ENCODE measurements at places on chromosomes 12 and 14. TPM values are rescaled to one million over a fixed set of nuclear protein-coding genes. Genes with fewer than 3 reads are reported as not detected.

- H3K27me3 ChIP-seq, result no peaks in the 10 kb centered on the region
- H3K27ac ChIP-seq, result no peak overlapping the region
- no peak for DNase-seq
- no peaks in the 10 kb centered on the region for H3K4me1 ChIP-seq
- no peak overlapping the region for H3K4me3 ChIP-seq
- no peaks in the 10 kb centered on the region for H3K36me3 ChIP-seq
These were observed 253.3 kb downstream of the SLC15A4 start for GRCh38 chr12:128570191-128571065.

GRCh38 chr12:54784115-54784514, 70.2 kb upstream of the MUCL1 start:
- DNase-seq, result no peak
- H3K4me1 ChIP-seq, result no peaks in the 10 kb centered on the region
- no peaks in the 10 kb centered on the region for H3K27me3 ChIP-seq
- H3K36me3 ChIP-seq, result no peaks in the 10 kb centered on the region
- H3K27ac ChIP-seq, result no peak overlapping the region

GRCh38 chr12:31897781-31898503, 61.3 kb upstream of the RESF1 start:
- no peak overlapping the region for H3K4me3 ChIP-seq
- H3K4me1 ChIP-seq, result peaks cover 29% of the 10 kb centered on the region
- no peaks in the 10 kb centered on the region for H3K27me3 ChIP-seq
- peak; percentile 69 for DNase-seq
- no peaks in the 10 kb centered on the region for H3K36me3 ChIP-seq

DNA sequence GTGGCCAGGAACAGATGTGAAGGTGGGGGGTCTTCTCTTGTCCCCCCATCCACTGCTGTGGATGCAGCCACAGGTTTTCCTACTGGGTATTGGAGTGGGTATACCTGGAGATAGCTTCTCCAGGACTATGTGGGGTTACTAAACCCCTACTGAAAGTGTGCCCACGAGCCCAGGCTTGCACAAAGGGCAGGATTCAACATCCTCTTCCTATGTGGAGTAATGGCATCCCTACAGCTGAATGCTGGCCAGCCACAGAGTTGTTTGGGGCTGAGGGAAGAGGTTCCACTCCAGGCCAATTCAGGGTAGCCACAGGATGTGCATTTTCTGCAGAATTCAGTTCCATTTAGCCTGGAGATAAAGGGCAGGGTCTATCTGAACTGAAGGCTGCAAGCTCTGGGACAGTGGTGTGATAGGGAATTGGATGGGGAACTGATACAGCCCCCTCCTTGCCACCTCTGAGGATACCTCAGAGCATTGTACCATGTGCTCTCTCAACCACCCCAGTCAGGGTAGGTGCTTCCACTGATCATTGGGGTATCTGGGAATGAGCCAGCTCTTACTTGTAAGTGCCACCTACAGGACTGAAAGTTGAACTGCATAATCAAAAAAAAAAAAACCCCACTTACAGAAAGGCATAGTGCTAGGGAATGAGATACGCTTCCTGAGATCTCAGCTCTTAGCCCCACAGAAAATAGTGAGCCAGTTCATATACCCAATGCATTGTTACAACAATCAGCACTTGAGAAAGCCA, 187.1 kb downstream of the KITLG start:
- H3K27ac ChIP-seq, result no peak overlapping the region
- no peaks in the 10 kb centered on the region for H3K4me1 ChIP-seq
- no peaks in the 10 kb centered on the region for H3K36me3 ChIP-seq
- DNase-seq, result no peak
- no peak overlapping the region for H3K4me3 ChIP-seq
- H3K27me3 ChIP-seq, result no peaks in the 10 kb centered on the region

IQSEC3 gene
- 0.73 TPM for total RNA-seq

CFAP54 gene
- total RNA-seq, result 3.5 TPM

PZP gene
- total RNA-seq, result not detected

ACSM4 gene
- total RNA-seq, result not detected
